Upper lobe of right lung (tissue), 1 donor: ENCODE measurements at places on chromosomes 16 and 17.
A peak's percentile ranks its signal among the peaks of the same experiment; 100 is the strongest.

- H3K27me3 ChIP-seq, result peaks cover 8% of the 10 kb centered on the region
- no peaks in the 10 kb centered on the region for H3K4me1 ChIP-seq
- no peak overlapping the region for H3K4me3 ChIP-seq
- H3K36me3 ChIP-seq, result no peaks in the 10 kb centered on the region
- DNase-seq, result no peak
Measured at GRCh38 chr16:28264656-28265055, 27.7 kb upstream of the SBK1 start.

DNA sequence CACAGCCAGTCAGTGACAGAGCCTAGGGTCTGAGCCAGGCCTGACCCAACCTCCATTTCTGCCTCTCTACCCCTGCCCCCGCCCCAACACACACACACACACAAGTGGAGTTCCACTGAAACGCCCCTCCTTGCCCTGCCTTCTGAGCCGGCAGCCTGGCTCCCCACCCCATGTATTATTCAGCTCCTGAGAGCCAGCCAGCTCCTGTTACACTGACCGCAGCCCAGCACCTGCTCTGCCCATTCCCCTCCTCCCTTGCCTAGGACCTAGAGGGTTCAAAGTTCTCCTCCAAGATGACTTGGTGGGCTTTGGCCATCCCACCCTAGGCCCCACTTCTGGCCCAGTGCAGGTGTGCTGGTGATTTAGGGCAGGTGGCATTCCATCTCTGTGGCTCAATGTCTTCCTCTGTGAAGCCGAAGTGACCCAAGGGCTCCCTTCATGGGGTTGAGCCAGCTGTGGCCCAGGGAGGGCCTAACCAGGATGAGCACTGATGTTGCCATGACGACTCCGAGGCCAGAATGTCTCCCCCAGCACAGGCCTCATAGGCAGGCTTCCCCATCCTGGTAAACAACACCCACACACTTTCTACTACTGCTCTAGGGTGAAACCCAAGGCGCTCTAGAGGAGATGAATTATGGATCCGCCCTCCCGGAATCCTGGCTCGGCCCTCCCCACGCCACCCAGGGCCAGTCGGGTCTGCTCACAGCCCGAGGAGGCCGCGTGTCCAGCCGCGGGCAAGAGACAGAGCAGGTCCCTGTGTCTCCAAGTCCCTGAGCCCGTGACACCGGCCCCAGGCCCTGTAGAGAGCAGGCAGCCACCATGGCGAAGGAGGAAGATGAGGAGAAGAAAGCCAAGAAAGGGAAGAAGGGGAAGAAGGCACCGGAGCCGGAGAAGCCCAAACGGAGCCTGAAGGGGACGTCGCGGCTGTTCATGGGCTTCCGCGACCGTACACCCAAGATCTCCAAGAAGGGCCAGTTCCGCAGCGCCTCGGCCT, 9.7 kb downstream of the MYO15A start:
- no peak overlapping the region for H3K27ac ChIP-seq
- no peak for DNase-seq
- H3K27me3 ChIP-seq, result no peaks in the 10 kb centered on the region
- no peak overlapping the region for H3K4me3 ChIP-seq
- no peaks in the 10 kb centered on the region for H3K36me3 ChIP-seq
- no peaks in the 10 kb centered on the region for H3K4me1 ChIP-seq

DNA sequence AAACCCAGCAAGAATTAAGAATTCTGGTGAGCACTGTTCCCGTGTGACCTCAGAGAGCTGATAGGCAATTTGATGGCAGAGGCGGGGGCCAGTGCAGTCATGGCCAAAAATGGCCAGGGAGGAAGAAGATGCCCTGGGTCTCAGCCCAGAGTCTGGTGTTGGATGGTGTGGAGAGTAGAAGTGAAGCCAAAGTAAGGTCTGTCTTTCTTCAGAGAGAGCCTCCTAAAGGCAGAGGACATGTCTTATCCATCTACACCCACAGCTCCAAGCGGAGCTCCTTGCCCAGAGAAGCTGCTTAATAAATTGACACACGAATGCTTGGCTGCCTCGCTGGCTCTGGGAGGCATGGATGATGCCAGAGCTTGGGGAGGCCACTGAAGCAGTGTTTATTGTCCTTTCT, 19.7 kb upstream of the ZNF652 start:
- no peak overlapping the region for H3K4me3 ChIP-seq
- H3K27ac ChIP-seq, result no peak overlapping the region
- H3K36me3 ChIP-seq, result no peaks in the 10 kb centered on the region
- H3K4me1 ChIP-seq, result no peaks in the 10 kb centered on the region
- no peak for DNase-seq

DNA sequence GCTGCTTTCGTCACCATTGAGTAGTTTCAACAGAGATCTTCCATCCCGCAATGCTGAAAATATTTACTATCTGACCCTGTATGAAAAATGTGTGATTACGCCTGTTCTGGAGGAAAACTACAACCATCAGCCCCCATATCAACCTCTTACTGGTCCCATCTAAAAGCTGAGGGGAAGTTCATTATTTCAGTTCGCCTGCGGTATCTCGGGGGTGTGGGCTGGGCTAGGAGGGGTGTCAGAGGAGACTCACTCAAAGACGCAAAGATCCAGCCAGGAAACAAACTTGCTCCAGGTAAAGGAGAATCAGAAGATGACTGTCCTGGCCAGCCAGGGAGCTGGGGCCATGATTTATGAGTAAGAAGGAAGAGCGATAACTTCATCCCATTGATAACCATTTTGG, 13.7 kb downstream of the CACNG1 start:
- H3K4me1 ChIP-seq, result no peaks in the 10 kb centered on the region
- DNase-seq, result no peak
- no peak overlapping the region for H3K4me3 ChIP-seq
- H3K27me3 ChIP-seq, result no peaks in the 10 kb centered on the region

- no peaks in the 10 kb centered on the region for H3K36me3 ChIP-seq
- H3K4me1 ChIP-seq, result no peaks in the 10 kb centered on the region
- no peak overlapping the region for H3K27ac ChIP-seq
Measured at GRCh38 chr17:7775051-7775450, 57.5 kb downstream of the DNAH2 start.

- H3K4me1 ChIP-seq, result peaks cover 19% of the 10 kb centered on the region
- no peaks in the 10 kb centered on the region for H3K27me3 ChIP-seq
- DNase-seq, result peak; percentile 69
- H3K27ac ChIP-seq, result peak within 1 kb of the TSS; percentile 98
Measured at GRCh38 chr17:19378416-19379360, at the start of gene MAPK7. Gene MAPK7, plus strand, starts transcription at chr17:19378498. Its CDS starts 403 bp downstream, at chr17:19378901.

DNA sequence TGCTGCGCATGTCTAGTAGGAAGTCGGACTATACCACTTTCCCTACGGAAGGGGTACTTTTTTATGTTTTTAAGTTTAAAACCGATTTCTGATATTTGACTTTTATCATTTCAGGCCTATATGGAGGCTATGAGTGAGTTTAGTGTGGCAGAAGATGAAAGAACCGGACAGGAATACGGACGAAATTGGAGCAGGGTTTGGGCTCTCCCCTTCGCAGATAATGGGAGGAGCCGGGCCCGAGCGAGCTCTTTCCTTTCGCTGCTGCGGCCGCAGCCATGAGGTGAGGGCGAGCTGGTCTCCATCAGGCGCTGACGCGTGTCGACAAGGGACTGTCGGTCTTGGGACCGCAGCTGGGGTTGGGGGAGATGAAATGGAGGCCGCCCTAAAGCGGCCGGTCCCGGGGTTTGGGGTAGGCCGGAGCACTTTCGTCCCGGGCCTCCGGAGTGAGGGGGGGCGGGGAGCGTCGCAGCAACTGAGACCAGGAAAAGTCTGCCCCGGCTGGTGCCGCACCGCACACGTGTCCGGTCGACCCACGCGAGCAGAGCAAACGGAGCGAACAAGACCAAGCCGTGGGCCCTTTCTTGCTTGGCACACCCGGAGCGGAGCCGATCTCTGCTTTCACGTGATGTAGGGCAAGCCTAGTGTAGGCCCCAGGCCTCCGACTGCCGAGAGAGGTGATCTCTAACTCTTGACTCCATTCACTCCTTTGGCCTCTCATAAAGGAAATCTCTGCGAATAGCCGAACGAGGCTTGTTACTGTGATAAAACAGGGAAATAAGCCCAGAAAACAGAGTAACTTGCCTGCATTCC, at the start of gene RPL19:
TSS of gene RPL19 (plus strand) at position 214 of the 810 bp plus-strand sequence. CDS start at position 276, 62 bp downstream.
- peak within 1 kb of the TSS; percentile 88 for H3K4me3 ChIP-seq
- H3K4me1 ChIP-seq, result peaks cover 35% of the 10 kb centered on the region
- no peaks in the 10 kb centered on the region for H3K27me3 ChIP-seq
- peaks cover 43% of the 10 kb centered on the region for H3K36me3 ChIP-seq

DNA sequence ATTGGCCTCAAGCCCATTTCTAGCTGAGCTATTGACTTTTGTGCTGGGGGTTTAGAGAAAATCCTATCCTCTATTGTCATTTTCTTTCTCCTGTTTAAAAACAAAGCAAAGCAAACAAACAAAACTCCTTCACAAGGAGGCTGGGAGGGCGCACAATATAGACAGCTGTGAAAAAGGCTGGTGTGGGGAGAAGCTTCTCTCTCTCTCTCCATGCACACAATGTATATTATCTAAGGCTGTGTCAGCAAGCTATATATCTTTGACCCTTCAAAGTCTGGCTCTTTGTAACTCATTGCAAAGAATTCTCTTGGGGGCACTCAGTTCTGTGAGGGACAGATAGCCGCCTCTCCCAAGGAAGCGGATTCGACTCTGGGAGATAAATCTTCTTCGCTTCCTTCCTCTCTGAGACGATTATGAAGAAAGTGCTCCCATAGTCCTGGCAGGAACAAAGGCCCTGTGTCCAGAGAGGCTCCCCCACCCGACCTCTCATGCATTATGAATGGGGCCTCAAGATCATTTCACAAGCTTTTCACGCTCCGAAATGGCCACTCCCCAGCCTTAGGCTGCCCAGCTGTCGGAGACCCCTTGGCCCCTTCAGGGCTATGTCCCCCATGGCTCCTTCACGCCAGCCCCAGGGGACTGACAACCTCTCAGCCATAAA, 33.2 kb upstream of the MEAK7 start:
- peaks cover 11% of the 10 kb centered on the region for H3K4me1 ChIP-seq
- H3K27ac ChIP-seq, result peak overlapping the region; percentile 36
